ENCODE measurements at places on chromosomes 5 and 9.

GRCh38 chr5:179223961-179224360, 121.3 kb downstream of the ADAMTS2 start:
- no peak for DNase-seq

GRCh38 chr5:142048272-142048671, 35.4 kb upstream of the GNPDA1 start:
- no peak for DNase-seq

GRCh38 chr5:37478121-37478894, 99.2 kb downstream of the WDR70 start:
- DNase-seq: no peak

- DNase-seq: no peak
Measured at GRCh38 chr5:77003246-77003645, 27.0 kb upstream of the AGGF1 start.

DNA sequence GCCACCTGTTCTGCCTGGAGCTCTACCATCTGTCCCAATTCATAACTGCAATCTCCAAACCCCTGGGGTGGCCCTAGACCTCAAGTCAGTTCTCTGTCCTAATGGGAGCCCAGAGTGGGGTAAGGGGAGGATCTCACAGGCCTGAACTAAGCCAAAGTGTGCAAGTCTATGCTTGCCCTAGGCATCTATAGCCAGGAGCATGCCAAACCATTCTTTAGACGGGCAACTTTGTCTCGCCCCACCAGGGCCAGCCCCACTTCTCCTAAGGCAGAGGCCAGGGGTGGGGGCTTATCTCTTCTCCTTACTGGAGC, 3.3 kb downstream of the ACSL6 start:
- no peak for DNase-seq

DNA sequence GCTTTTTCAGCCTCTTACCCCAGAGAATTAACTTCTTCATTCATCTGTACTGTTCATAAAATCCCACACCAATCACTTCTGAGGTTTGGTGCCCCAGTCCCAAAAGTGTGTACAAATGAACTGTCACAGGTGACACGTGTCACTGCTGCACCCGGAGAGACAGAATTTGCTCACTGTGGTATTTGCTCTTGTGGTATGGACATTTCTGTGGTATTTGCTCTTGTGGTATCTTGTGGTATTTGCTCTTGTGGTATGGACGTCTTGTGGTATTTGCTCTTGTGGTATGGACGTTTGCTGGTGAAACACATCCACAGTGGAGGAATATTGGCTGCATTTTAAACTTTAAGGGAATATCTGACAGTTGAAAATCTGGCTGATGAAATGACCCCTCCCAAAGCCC, 214.9 kb upstream of the DAP start:
- DNase-seq: no peak

DNA sequence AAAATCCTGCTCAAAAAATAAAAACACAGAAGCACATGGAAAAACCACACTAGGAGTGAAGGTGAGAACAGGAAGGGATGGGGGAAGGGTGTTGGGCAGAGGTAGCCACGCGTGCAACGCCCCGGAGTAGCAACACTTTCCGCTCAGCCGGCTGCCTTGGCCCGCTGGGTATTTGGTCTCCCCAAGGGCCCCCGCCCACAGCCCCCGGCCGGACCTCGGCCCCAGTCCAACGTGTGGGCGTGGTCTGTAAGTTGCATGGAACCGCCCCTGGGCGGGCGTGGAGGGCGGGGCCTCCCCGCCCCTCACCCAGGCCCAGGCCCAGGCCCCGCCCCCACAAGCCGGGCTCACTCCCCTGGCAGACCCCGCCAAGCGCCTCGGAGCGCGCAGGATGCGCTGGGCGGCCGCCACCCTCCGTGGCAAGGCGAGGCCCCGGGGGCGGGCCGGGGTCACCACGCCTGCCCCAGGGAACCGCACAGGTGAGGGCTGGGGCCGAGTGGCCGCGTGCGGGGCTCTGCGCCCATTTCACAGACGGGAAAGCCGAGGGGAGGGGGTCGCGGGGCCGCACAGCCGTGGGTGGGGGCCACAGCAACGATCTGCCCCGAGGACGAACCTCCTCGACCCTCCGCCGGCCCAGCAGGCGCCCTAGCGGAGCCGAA, at the start of gene SUSD3:
TSS of gene SUSD3 (plus strand) at position 347 of the 656 bp plus-strand sequence. CDS start at position 389, 42 bp downstream.
- peak; percentile 78 for DNase-seq

- DNase-seq: no peak
Measured at GRCh38 chr5:1824903-1825841, 24.0 kb downstream of the NDUFS6 start.

- no peak for DNase-seq
Measured at GRCh38 chr5:132474881-132475496, 15.6 kb downstream of the IRF1 start.

DNA sequence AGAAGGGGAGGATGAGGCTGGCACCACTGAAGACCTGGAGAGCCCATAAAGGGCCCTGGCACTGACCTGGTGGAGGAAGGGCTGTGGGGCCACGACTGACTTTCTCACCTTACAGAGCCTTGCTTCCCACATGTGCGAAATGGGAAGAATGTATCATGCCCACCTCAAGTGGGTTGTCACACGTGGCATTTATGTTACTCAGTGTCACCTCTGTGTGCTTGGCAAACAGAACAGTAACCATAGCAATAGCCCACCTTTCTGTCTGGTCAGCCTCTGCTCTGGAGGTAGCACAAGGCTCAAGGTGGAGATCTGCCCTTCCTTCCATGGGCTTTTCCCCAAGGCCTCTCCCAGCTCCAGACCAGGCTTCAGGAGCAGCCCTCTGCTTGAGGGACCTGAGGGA, 16.7 kb downstream of the TCF7 start:
- peak; percentile 68 for DNase-seq

GRCh38 chr5:142915813-142916424, 145.7 kb downstream of the ARHGAP26 start:
- peak; percentile 30 for DNase-seq

DNA sequence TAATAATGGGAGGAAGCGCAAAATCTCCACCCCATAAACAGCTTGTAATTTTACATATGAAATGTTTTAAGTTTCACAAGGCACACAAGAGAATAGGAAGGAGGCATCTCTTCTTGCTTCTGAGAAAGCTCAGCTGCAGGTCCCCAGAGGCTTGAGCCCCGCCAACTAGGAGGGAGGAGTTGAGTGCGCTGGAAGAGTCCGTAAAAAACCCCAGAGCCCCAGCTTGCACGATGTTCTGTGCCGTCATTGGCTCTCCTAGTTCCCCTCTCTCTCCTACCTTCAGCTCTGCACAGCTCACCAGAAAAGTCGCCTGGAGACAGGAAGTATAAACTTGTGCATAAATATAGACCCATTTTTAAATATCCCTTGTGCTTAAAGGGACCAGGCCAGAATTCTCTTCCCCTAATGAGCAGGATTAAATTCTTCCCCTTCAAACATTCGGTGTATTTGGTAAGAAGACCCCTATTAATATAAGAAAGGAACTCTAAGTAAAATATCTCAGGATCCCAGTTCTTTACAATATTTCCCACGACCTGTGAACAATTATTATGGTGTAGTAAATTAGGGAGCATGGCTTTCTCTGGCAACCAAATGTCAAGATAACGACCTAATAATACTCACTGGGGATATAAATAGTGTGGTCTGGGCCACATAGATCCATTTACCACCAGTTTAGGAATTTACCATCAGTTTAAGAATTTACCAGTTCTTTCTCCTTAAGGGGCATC, 13.7 kb downstream of the GLRX start:
- DNase-seq: peak; percentile 74

DNA sequence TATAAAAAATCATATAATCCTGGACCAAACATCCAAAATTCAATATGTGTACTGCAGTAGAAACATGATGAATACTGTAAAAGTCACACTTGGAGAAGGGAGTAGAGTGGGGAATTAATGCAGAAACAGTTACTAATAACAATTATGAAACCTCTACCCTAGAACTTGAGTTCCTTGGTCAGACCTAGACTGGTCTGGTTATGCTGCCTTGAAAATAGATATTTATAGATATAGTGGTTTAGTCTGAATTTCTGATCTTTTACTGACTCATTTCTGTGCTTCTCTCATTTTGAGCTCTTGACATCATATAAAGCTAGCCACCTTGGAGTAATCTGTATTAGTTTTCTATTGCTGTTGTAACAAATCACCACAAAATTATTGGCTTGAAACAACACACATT, 808.7 kb upstream of the CDH10 start:
- DNase-seq: no peak

DNA sequence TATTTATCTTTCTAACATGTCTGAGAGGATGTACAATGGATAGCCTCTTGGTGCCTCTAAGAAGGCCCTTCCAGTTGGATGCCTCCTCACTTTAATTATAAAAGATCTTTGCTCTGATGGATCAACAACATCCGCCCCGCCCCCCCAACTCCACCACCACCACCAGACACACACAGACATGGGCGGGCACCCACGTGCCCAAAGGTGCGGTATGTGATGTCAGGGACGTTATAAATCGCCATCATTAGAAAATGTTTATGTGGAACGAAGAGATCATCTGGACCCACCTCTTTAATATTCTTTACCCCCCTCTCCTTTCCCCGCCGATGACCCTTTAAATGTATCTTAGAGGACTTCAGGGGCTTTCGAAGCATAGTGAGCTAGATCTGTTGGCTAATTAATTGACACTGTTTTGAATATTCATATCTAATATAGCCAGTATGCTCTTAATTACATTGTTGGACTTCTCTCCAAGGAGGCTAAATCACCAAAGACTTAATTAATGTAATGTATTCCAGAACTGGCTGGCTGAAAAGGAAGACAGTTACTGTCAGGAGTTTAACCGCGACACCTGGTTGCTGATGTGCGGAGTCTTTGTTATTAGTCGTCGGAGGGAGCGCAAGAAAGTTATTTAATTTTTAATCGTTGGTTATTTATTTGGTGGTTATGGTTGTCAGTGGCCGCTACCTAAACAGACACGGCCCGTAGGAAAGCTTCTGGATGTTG, 6.1 kb upstream of the FOXB2 start:
- DNase-seq: no peak

GRCh38 chr5:5544094-5544663, 121.7 kb downstream of the ICE1 start:
- no peak for DNase-seq

DNA sequence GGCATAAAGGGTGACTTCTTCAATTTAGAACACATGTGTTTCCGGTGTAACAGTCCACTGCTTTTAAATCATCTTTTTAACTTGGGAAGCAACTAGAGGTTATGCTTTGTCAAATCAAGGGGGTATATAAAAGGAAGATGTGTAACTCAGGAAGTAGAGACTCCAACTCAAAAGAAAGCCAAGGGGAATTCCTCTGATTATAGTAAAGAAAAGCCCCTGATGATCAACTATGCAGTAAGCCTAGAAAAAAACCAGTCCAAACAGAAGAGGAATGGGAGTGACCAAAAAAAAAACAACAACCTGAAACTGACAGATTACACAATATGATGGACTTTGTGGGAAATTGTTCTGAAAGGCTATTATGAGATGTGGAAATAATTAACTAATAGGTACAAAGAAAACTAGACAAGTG, 90.3 kb downstream of the AK8 start:
- DNase-seq: no peak

GRCh38 chr5:90982576-90982975, 400.5 kb downstream of the ARRDC3 start:
- no peak for DNase-seq

- DNase-seq: no peak
Measured at GRCh38 chr5:143506836-143507552, 103.5 kb upstream of the NR3C1 start.

DNA sequence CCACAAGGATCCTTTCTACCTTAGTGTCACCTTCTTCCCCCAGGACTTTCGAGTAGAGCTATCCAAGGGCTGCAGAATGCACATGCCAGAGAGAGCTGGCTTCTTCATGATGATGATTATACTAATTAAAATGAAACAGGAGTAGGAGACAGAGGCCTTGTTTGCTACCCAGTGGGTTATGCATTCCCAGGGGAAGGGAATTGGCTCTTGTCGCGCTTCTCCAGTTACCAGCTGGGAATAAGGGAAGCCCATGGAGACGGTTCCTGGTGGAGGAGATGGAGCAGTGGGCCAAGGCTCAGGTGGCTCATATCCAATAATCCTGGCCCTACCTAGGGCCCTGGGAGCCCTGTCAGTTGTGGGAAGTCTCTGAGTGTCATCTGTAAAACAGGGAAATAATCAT, 65.1 kb downstream of the WWC1 start:
- no peak for DNase-seq

DNA sequence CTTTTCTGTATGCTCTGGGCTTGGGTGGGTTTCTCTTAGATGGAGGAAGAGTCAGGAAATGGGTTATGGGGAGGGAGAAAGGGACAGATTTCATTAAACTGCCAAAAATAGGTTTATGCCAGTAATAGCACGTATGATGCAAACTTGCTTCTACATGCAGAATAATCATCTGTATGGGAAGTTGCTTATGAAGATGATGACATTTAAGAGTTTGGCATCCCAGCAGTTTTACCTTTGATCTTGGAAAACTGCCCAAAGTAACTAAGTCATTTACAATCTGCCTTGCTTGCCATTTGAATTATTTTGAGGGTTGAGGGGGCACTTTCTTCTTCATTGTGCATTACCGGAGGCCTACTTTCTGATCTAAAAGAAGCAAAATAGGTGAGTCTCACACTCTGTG, 282.9 kb upstream of the ANKRD55 start:
- DNase-seq: no peak

DNA sequence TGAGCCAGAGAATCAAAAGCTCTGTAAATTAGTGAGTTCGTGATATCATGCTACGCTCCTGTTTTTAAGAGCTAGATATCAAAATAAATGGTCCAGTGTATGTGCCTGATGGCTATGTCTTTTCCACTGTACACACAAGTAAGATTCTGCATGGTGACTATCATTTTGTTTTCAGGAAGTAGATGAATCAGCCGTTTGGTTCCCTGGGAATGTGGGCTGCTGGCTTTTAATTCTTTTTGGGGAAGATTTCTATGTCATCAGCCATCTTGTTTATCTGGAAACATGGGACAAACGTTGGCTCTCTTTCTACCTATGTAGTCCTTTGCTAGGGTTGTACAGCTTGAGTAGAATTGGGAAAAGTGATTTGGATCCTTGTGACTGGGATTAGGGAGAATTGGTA, 126.7 kb downstream of the GRIA1 start:
- no peak for DNase-seq

DNA sequence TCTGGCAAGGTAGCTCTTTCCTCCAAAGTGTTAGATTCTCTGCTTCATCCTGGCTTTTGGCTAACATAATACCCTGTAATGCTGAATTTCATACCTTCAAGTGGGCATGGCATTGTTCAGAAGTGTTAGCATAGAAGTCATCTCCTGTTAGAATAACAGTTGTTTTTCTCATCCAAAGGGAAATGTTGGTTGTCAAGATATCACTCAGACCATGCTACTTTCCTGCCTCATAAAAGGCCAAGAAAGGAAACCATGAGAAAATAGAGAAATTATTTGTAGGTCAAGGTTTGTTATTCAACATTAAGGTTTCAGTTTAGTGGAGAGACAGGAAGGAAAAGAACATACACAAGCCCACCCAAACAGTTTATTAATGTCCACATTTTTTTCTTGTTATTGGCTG, 472.5 kb downstream of the ARHGEF28 start:
- DNase-seq: no peak

Data from stimulated activated CD8-positive, alpha-beta memory T cell treated with anti-CD3 and anti-CD28 coated beads, Interleukin-4, amount 100 ng/mL, for 48 hours (primary cell).